ENCODE measurements at places on chromosomes 3 and 15.

GRCh38 chr3:164360738-164361406 is 717.4 kb downstream of the SI start:
- no peak for DNase-seq

DNA sequence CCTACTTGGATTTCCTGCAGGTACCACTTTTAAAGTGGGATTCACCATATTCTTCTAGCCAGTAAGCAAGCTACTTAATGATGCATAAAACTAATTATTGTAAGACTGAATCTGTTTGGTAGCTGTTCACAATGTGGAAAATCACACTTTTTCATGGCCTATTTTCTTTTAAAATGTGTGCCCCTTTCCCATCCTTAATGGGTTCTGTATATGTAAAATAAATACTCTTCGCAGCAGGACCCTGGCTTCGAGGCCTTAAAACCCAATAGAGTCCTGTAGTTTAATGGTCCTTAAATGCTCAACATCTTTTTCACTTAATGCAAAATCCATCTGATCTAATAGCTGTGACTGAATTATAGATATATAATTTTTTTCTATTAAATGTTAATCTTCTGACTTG is 111.0 kb downstream of the UACA start:
- no peak for DNase-seq

DNA sequence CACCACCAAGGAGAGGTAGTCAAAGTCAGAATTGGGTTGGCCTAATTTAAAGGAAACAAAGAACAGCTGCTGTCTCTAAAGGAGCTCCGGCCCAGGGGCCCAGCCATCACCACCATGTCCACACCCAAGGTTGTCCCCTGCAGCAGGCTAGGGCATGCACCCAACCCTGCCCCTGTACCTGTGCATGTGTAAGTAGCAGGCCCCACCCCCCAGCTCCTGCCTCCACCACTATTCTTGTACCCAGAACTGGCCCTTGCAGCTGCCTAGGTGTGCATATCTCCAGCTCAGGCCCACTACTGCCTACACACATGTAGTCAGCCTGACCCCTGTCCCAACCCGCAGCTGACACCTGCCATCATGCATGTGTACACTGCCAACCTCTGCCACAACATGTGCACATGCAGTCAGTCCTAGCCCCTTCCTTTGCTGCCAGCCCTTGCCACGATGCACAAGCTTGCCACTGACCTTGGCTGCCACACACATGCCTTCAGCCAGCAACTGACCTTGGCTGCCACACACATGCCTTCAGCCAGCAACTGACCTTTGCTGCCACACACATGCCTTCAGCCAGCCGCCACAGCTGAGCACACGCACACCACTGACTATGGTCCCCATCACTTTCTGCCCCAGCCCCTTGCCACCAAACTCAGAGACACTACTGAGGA is 39.7 kb downstream of the FGF12 start:
- DNase-seq, result no peak

GRCh38 chr15:95795386-95795785 is 535.1 kb upstream of the NR2F2 start:
- DNase-seq, result no peak

- DNase-seq, result no peak
Measured at GRCh38 chr3:135140591-135140990, 345.5 kb downstream of the EPHB1 start.

DNA sequence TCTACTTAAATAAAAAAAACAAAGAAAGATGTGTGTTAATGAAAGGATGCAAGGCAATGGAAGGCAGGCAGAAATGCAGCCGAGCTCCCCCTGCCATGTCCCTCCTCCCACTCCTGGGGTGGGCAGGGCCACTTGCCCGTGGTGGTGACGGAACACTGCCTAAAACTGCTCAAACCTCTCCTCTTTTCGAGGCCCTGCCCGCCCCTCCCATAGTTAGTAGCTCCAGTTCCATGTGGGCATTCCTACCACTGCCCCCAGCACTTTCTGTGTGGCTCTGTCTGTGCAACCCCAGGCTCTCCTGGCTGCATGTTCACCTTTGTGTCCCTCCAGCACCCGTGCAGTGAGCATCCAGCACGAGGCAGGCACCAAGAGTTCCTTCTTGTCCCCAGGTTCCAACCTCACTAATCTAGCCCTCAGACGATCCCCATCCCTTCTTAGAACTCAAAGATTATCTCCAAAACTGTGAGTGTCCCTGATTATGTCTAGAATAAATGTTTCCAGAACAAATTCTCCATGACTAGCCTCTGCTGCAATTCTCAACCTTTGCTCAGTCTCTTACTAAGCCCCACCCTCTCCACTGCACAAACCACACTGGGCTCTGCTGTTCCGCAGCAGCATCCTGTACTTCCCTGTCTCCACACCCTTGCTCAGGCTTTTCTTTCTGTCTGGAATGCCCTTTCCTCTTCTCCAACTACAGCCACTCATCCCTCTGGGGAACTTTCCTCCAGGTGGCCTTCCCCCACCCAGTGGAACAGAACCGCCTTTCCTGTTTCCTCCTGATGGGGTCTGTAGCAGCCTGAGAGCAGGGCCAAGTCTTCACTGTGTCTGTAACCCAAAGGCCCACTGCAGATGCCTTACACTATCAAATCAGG is 32.6 kb upstream of the SPTBN5 start:
- no peak for DNase-seq

GRCh38 chr3:50930371-50931208 is 255.9 kb downstream of the DOCK3 start:
- DNase-seq, result no peak

DNA sequence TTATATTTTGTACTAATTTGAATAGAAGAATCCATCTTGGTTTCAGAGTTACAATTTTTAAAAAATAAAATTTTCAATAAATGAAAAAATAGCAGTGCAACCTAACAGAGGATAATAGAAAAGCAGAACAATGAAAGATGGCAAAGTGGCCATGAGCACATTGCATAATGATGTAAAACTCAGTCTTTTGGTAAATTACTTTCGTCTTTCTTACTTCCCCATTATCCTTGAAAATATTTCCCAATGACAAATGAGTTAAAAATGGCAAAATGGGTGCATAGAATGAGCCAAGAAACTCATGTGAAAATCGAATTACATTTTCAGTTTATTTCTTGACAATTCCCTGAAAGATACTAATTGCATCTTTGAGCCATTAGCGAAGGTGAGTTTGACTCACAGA is 236.4 kb downstream of the CDIN1 start:
- DNase-seq, result no peak

DNA sequence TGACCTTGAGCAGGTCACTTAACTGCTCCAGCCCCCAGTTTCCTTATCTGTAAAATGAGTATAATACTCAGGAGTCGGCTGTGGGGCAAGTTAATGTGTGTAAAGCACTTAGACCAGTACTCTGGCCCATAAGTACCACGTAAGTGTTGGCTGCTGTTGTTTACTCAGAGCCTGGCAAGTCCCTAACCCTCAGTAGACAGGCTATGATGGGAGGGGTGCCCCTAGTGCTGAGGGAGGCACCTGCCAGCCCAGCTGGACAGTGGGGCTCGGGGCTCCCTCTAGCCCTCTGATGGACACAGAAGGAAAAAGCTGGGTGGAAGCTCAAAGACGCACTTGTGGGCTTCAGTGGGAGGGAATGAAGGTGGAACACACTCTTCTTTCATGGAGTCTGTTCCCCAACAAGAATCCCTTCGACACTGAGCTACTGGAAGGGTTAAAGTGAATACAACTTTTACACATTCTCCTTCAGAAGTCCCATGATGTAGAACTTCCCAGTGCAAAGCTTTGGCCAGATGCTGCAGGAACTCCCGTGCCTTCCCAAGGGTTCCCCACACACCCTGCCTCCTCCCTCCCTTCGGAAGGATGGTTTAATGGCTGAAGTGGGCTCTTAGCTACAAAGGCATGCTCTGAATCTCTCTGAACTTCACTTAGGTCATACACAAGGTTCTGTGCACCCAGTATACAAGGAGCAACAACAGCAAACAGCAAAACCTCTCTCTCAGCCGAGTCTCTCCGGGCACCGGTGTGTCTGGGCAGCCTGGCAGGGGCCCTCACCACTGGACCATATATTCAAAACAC is 25.4 kb downstream of the TMEM44 start:
- no peak for DNase-seq

DNA sequence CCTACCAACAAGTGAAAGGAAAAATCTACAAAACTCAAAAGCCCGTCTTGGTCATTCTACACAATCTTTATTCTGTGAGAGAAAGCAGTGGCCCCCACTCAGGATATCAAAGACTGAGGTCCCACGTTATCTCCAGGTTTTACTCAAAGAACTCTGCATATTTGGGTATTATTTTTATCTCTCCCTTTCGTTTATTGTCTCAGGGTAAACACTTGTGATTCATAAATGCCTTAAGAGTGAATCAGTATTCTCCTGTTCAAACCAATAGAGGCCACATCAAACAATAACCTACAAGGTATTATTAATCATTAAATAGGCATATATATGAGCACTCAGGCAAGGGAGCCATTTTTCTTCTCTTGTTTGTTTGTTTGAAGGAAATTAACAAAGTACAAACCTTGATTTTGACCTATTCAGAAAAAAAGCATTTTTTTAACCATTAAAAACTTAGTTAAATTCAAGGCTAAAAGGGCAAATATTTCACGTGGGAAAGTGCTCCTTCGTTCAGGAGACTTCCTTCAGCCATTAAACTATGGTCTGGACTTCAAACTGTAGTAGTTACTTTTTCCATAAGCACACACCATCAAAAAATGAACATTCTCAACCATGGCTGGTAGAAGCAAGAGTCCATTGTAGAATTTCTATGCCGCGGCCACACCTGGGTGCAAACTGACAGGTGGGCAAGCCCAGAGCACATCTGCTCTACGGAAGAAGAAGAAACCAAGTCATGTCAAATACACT is 13.9 kb upstream of the HES1 start:
- peak; percentile 49 for DNase-seq

DNA sequence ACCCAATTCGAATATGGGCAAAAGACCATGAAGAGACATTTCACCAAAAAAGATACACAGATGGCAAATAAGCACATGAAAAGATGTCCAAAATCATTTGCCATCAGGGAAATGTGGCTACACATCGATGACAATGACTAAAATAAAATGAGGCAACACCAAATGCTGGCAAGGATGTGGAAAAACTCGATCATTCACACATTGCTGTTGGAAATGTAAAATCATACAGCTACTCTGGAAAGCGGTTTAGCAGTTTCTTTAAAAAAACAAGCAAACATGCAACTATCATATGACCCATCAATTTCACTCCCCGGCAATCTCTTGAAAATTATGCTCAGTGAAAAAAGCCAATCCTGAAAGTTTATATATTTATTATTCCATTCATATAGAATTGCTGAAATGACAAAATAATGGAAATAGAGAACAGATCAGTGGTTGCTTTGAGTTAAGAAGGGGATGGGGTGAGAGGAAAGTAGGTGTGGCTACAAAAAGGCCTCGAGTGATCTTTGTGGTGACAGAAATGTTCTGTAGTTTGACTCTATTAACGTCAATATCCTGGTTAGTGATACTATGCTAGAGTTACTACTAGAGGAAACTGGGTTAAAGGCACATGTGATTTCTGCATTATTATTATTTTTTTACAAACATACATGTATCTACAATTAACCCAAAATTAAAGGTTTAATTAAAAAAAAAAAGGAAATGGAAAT is 45.0 kb downstream of the DLG1 start:
- no peak for DNase-seq

GRCh38 chr3:74624301-74624700 is 9.8 kb upstream of the CNTN3 start:
- DNase-seq, result no peak

GRCh38 chr3:74267131-74267530 is 347.3 kb downstream of the CNTN3 start:
- DNase-seq, result no peak

- no peak for DNase-seq
Measured at GRCh38 chr15:25245801-25246622, 192.8 kb downstream of the UBE3A start.

DNA sequence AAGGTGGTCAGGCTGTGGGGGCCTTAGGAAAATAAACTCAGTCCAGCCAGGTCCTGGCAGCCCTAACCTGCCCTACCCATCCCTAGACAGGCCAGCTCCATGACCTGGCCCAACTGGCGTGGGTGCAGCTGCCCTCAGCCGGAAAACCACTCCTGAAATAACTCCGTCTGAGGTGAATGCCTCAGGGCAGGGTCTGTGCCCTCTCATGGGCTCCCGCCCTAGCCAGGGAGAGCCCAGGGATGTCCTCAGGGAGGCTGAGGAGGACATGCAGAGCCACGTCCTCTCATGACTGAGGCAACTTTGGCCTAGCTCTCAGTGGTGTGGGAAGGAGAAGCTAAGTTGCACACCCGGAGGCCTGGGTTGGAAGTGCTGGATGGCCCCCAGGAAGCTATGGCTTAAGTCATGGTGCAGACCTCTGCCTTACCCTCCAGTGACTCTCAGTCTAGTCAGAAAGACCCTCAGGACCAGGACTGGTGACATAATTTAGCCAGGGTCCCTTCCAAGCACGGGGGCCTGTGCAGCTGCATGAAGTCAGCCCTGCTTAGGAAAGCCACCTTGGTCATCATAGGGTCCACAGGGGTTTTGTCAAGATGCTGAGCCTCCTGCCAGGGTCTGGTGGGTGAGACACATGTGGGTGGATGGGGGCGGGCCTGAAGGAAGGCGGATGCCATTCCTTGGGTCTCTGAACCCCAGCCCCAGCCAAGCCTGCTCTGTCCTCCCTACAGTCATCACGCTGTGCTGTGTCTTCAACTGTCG is 7.4 kb downstream of the TMIE start:
- DNase-seq, result no peak

DNA sequence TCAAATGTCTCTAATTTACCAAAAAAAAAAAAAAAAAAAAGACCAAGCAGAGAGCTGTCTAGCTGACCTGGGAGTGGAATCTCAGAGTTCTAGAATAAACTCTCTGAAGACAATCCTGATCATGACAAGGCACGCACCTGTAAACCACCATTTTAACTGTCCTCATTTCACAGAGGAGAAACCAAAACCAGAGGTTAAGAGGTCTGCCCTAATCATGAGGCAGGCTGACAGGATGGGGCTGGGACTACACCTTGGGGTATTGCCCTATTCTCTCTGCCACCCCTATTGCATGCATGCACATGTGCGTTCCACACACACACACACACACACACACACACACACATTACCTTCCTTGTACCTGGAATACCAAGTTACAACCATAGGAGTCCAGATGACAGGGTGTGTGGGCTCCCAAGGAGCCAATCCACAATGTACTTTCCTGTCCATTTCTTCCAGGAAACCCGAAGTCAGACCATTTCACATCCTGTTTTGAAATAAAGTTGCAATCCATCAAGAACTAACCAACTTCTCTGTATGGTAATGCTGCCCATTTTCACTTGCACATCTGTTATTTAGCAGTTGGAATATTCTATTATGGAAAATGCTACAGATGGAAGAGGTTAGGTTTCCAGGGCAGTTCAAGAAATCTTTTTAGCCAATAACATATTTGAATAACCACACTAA is 34.6 kb downstream of the HSPBAP1 start:
- DNase-seq, result no peak
